ENCODE measurements at places on chromosomes 5 and 9.

- DNase-seq, result no peak
Observed at GRCh38 chr9:80146466-80146865, 574.7 kb downstream of the TLE4 start.

DNA sequence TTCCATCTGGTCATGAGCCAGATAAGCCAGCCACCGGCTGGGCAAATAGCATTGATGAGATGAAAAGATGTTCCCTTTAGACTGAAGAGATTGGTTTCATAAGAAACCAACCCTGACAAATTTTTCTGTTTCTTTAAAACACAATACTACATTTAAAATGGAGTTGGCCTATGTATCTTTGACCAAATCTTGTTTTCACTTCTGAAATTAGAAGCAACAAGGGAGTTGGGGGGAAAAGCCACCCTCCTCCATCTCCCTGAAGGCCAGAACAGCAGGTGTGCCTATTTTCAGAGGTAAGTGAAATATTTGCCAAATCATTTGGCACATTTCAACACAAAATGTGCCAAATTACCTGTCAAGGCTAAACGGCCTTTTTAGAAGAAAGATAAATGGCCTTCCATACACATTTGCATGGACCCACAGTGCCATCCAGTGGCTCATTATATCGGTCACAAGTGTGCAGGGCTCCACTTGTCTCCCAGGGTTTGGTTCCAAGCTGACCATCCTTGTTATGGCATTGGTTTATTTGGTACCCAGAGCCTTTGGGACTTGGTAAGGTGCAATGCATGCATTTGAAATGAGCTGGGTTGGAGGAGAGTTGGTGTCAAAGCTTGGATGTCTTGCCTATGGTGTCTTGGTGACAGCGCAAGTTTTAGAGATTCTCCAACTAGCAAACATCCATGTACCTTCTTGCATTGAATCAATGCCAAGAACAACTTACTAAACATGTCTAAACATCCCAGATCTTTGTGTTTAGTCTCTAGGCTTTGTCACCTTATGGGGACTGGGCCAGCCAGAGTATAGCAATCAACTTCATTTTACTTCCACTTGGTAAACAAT lies 372.0 kb upstream of the KIF2A start:
- peak; percentile 82 for DNase-seq

- no peak for DNase-seq
Observed at GRCh38 chr5:78458843-78459242, 98.4 kb downstream of the SCAMP1 start.

- DNase-seq, result no peak
Observed at GRCh38 chr5:52706775-52707174, 80.9 kb upstream of the ITGA1 start.

DNA sequence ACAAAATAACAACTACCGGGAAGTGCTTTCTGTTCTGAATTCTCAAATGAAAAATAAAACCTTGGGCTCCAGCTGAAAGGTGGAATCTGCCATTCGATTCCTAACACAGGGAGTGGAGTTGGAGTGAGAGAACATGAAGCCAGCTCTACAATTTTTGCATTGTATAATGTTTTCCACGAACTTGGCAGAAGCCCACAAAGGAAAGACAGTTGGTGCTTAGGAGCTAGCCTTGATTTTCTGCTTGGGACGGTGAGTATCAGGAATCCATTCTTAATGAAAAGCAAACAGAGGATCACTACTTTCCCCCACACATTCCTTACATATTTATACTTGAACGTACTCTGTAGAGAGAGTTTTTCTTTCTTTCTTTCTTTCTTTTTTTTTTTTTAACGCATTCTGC lies 74.2 kb upstream of the FBXL7 start:
- no peak for DNase-seq

DNA sequence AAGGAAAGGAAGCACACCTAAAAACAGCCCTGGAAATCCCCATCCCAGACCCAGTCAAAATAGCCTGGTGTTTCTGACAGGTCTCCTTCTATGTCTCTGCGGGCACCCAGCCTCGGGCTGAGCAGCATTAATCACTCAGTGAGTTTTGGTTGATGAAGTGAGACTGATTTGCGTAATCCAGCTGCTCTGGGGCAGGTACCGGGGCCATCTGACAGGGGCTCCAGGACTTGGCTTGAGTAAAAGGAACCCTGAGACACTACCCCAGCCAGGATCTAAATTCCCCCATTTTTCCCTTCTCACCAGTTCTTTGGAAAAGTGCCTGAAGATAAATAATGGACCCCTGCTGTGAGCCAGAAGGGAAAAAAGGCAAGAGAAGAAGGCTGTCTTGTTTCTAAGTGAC lies 596 bp downstream of the SLC28A3 start:
- no peak for DNase-seq

DNA sequence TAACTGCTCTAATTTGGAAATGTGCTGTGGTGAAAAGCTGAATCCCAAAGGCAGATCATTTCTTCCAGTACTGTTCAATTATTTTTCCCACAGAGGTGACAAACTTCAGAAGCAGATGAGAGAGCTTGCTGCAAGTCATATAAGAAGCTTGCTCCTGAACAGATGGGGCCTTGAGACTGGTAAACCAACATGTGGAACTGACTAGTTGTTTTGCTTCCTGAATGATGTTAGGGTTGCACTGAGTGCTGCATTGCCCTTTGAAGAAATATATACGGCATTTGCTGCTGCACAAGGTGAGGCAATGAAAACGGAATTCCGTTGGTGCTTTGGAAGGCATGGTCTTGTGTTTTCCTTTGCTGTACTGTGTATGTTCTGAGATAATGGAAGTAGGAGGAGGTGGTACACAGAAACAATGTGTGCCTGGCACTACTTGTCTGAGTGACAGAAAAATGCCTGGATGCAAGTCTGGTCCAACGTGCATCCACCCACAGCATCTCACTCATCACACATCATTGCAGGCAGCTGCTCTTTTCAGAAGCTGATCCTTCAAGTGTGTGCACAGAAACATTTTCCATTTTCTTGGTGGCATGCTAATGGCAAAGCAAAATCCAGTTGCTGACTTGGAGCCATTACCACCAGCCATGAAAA lies 76.9 kb downstream of the ANKH start:
- no peak for DNase-seq

Measured in NCI-H2029 (cell line).